8988T (cell line): ENCODE measurements at places on chromosomes 12 and 14.

GRCh38 chr14:22664261-22664660, 20.1 kb upstream of the OR6J1 start:
- DNase-seq = no peak

- no peak for DNase-seq
These were observed 37.6 kb downstream of the INSM2 start for GRCh38 chr14:35571598-35571997.

DNA sequence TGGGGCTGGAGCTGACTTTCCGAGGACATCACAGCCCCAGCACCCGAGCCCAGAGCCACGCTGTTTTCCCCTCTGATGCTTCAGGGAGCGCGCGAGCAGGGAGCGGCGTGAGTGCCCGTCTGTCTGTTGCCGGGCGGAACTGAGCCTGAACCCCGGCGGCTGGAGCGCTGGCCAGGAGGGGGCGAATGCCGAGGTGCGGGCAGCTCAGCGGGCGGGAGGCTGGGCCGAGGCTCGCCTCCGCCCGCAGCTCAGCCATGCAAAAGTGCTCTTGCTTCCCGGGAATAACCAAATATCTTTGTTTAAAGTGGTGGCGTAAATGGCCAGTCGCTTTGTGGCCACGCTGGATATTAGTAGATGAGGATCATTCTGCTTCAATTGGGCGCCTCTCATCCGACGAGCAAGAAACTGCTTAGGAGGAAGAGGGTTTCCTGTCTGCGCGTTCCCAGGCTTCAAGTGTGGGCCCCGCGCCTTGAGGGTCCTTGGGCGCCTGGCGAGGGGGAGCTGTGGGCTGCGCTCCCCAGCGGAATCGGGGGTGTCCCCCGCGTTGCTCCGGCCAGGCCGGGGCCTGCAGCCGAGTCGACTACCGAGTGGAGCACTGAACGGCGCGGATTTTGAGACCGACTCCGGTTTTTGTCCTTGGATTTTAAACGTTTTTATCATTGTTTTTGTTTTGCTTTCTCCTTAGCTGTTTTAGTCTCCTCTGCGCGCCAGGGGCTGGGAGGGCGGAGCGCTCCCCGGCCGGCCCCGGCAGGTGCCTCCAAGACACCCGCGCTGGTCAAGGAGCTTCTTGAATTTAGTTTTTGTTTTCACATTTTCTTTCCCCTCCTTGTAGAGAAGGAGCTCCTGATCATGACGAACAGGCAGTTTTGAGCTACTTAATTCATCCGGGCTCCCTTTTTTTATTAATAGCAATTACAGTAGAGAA, 831 bp upstream of the NKX2-1 start:
- DNase-seq = peak; percentile 97

GRCh38 chr12:12999271-12999958, 650 bp downstream of the HEBP1 start:
- DNase-seq = peak; percentile 24

DNA sequence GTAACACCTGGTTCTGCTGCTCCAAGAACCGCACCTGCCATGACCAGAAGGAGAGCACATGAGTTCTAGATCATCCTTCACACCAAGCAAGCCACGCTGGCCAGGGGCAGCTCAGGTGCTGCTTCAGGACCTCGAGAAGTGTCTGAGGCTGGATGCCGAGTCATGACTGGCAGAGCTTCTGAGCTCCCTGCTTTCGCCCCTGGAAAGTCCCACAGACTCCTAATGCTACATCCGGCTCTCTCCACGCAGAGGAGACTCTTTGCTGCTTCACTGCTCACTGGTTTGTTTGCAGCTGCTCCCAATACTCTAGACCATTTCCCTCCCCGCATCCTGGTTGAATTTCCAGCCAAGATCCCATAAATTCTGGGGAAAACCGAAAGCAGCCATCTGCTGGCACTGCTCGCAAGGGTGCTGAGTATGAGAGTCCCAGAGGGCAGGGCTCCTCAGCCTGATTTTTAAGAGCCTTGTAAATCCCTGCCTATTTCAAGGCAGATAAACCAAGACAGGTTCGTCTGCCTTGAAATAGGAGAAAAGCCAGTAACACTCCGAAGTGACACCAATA, 1.4 kb downstream of the KRT2 start:
- no peak for DNase-seq

- no peak for DNase-seq
These were observed 25.0 kb downstream of the ERP27 start for GRCh38 chr12:14913381-14913781.

DNA sequence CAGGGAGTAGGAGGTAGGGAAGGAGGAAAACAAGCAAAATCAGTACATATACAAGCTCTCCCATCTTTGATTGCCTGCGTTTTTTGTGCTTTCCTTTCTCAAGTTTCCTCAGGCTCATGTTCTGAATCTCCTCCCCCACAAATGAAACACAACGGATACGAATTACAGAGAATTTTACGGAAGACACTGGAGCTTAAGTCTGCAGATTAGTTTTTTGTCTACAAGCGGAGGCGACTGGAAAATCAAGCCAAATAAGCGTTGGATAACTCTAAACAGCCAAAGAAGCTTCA, 612 bp downstream of the WBP11 start:
- DNase-seq = no peak

DNA sequence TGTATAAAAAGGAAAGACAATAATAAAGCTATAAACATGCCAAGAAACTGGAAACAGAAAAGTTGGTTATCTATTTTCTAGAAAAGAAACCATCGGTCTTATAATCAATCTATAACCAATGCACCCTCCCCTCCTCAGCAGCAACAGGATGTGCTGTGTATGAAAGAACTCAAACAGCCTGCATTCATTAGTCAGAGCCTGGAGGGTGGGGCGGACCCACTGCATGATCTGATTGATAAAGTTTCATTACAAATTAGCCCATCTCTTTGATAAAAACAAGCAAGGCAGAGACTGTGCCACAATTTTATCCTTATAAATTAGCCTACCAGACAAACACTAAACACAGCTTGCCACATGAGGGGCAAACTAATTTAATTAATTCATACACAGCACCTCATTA, 448.1 kb downstream of the BCAT1 start:
- DNase-seq = no peak

DNA sequence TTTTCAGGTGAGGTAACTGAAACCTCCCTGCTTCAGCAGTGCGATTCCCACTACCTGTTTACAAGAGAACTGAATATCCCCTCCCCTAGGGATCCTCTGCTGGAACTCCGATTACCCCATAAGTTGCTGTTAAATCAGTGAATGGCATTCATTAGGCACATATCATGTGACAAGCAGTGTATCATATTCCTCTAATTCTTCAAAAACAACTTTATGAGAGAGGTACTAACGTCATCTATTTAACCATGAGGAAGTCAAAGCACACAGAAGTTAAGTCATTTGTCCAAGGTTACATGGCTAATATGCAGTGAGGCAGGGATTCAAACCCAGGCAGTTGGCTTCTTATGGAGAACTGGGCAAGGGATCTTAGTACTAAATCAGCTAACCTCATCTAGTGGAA, 43.9 kb upstream of the PCED1B start:
- no peak for DNase-seq

- no peak for DNase-seq
These were observed 84.6 kb downstream of the WNK1 start for GRCh38 chr12:836952-837351.

GRCh38 chr12:46412857-46413256, 40.3 kb upstream of the SLC38A2 start:
- no peak for DNase-seq

GRCh38 chr12:127555071-127555470, 711.9 kb upstream of the TMEM132C start:
- no peak for DNase-seq

DNA sequence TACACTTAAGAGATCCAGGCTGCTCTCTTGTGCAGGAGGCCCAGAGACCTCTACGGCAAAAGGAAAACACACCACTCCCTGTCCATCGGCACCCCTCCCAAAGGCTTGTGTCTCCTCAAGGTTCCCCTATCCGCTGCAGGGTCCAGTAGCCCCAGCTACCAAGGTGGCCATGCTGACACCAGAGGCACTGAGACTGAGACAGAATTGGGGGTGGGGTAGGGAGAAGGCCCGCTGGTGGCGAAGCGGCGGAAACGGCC, 590 bp downstream of the DDIT3 start:
- no peak for DNase-seq

DNA sequence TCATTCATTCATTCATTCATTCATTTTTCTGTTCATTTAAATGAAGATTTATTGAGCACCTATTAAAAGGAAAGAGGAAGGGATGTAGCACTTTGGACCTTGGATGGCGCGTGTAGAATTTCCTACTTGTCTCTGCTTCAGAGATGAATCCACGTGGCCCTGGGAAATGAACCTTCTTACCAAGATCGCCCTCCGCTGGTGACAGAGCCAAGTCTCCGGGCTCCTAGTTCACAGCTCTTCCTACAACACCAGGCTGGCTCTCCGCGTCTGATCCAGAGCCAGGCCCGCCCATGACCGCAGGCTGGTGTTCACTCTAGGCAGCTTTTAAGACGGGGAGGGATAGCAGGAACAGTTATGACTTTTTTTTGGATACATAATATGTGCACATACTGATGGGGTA, 70.9 kb upstream of the PIWIL1 start:
- DNase-seq = no peak

GRCh38 chr12:110277530-110278254, 3.4 kb upstream of the ATP2A2 start:
- DNase-seq = no peak

DNA sequence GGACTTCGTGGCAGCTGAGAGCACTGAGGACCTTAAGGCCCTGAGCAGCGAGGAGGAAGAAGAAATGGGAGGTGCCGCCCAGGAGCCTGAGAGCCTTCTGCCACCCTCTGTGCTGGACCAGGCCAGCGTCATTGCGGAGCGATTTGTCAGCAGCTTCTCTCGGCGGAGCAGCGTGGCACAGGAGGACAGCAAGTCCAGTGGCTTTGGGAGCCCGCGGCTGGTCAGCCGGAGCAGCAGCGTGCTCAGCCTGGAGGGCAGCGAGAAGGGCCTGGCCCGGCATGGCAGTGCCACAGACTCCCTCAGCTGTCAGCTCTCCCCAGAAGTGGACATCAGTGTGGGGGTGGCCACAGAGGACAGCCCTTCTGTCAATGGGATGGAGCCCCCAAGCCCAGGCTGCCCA, 37.0 kb downstream of the PLEKHG3 start:
- DNase-seq = no peak

- no peak for DNase-seq
These were observed 265.9 kb upstream of the PRICKLE1 start for GRCh38 chr12:42855362-42855950.

GRCh38 chr12:126570566-126570965, 1505.3 kb downstream of the AACS start:
- DNase-seq = no peak

DNA sequence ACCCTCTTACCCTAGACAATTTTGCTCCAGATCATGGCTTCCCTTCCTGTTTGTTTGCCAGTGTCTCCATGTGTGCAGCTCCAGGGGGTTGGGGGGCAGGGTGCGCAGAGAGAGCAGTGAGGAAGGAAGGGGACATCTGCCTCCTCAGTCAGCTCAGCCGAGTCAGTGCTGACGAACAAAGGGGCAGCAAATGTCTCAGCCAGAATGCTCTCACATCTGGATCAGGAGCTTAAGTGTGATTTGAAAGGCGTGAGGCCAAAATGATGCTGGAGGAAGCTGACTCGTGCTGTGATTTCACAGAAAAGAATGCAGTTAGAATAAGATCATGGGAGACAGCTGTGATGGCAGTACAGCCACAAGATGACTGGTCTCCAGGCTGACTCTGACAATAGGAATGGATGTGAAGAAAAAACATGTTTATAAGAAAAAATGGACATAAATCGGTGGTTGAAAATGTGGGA, 27.1 kb upstream of the CDK17 start:
- DNase-seq = peak; percentile 26

- no peak for DNase-seq
These were observed 214.3 kb downstream of the DPF3 start for GRCh38 chr14:72679536-72680151.

DNA sequence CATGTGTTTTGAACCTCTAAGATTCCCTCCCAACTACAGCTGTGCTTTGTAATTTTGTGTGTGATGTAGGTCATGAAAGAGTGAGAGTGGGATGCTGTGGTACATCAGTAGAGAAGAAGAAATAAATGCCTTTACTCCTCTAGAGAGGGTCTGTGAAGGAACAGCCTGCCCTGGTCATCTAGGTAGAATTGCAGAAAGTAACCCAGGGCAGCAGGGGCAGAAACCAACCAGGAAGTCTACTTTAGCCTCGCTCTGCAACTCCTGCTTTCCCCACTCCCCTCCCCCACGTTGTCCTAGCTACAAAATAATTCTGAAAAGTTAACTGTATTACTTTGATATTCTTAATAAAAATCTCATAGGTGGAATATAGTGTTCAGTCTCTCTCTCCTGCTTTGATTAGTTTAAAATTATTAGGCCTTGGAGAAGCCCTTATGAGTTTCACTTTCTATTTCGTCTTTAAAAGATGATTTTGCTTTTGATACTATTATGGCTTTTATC, 7.5 kb downstream of the TBK1 start:
- DNase-seq = no peak

GRCh38 chr12:26576266-26576665, 256.7 kb downstream of the ITPR2 start:
- DNase-seq = no peak

DNA sequence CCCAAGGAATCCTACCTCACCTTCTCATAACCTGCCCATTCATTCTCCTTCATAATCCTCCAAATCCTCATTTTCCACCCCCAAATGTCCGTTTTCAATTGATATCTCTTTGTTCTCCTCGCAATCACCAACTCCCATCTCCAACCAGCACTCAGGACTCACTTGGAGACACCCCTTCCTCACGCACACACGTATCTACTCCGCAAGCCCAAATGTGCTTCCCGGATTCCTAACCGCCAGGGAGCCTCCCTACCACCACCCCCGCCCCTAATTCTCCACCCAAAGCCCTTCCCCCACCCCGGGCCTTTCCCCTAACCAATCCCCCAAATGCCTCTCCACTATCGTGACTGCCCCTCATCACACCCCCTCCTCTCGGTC, 304 bp downstream of the KCTD10 start:
- DNase-seq = no peak

- DNase-seq = no peak
These were observed 133.7 kb downstream of the ADGRD1 start for GRCh38 chr12:131087302-131087818.

GRCh38 chr12:50923361-50924130, 28.8 kb upstream of the HIGD1C start:
- no peak for DNase-seq

- no peak for DNase-seq
These were observed 69.5 kb downstream of the SLC15A4 start for GRCh38 chr12:128754275-128754674.

DNA sequence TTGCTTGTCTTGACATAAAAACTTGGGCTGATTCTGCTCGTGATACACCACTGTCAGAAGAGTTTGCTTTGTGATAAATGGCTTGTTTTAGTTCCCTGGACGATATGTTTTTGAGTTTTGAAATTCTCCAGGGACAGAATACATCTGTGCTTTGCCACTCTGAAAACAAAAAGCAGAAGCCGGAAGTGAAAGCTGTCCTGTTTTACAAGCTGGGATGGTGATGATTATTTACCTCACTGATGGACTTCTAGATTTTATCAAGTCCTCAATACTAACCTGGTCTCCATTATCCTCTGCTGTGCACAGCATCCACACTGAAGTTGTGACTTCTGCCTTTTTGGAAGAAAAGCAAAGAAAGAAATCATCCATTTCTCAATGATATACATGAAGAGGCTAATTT, 251.6 kb downstream of the TRHDE start:
- no peak for DNase-seq
